Activated T-helper 9 cell treated with anti-CD3 and anti-CD28 coated beads, Interleukin-2, amount 50 U/mL, for 16 hours (primary cell): ENCODE measurements at places on chromosomes 7 and 10.

GRCh38 chr10:117543225-117544003 lies 868 bp downstream of the EMX2 start:
- no peak for DNase-seq

GRCh38 chr10:52900593-52900992 lies 128.0 kb upstream of the MBL2 start:
- no peak for DNase-seq

- DNase-seq: no peak
Measured at GRCh38 chr7:25385506-25386136, 157.3 kb upstream of the NPVF start.

DNA sequence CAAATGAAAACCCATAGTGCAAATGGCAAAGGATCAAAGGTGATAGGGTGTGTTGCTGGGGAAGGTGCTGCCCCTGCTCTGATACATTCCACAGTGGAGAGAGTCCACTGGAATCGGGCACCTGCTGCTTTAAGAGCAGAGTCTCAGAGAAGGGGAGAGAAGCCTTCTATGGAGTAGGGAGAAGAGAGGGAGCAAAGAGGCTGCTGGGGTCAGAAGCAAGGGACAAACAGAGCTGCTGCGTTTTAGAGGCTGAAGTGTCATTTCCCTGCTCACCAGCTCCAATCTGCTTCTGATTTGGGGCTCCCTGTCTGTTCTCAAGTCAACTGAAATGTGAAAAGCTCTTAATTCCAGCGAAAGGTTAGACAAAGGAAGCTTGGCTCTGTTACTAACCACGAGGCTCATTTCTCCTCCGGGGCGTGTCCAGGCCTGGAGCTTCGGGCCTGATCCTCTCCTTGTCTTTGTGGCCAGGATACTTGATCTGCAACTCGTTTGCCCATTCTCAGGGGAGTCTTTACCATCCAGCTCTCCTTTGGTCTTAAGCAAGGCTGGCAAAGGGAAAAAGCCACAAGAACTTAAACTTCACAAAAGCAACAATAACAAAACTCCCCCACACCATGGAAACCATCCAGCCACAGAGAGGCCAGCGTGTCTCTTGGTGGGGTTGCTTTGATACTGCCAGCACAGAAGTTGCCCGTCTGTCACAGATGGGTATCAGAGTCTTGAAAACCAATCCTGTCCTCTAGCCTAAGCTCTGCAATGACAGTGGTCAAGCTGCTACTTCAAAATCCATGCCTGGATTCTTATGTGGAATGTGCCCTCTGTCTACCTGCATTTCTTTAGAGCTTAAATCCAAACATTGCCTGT lies 692.6 kb downstream of the SUGCT start:
- no peak for DNase-seq

DNA sequence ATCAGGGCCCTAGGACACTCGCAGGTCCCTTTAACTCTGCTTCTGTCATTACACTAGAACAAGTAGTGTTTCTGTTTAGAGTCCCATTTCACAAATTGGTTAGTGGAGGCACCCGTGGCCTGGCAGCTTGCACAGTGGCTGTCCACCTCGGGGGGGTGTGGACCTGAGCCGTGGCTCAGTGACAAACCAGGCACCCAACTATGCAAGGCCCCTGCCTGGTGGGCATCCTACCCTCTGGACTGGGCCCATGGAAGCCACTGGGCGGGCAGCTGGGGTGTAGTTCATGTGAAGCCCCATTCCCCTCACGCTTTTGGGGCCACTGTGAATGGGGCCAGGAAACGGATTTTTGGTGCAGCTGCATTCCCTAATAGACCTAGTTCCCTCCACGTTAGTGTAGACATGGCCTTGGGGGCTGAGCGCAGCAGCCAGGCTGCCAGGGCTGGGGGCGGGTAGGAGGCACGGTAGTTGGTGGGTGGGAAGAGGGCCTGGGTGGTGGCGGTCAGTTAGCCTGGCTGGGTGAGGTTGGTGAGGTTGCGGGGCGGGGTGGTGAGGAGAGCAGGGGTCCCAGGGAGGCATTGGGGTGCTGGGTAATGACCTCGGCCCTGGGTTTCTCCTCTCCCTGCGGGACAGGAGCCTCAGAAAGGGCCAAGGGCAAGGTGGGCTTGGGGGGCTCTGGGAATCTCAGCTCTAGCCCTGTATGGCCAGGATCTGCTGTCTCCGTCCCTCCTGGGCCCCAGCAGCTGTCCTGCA lies 18.7 kb downstream of the ZNF316 start:
- DNase-seq: no peak

DNA sequence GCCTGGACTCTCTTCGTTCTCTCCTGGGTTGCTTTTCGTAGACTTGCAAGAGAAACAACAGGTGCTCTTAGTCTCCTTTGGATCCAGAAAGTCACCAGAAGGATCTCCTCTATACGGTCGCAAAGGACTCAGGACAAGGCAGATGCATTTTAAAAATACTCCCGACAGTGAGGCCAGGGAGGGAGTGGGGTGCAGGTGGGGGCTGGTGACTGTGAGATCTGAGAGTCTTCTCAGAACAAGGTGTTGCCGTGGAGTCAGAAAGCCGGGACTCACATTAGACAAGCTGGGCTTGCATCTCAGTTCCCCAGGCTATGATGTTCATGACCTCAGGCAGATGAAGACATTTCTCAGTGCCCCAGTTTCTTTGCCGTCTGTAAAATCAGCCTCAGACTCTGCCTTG lies 507.2 kb downstream of the TCERG1L start:
- no peak for DNase-seq

GRCh38 chr7:134992626-134993179 lies 6.4 kb downstream of the AGBL3 start:
- DNase-seq: no peak

- DNase-seq: no peak
Measured at GRCh38 chr10:51425431-51425830, 274.0 kb downstream of the CSTF2T start.

GRCh38 chr10:64558094-64558835 lies 1037.1 kb downstream of the REEP3 start:
- no peak for DNase-seq

- peak; percentile 10 for DNase-seq
Measured at GRCh38 chr10:103053659-103054581, 135.8 kb downstream of the CNNM2 start.

DNA sequence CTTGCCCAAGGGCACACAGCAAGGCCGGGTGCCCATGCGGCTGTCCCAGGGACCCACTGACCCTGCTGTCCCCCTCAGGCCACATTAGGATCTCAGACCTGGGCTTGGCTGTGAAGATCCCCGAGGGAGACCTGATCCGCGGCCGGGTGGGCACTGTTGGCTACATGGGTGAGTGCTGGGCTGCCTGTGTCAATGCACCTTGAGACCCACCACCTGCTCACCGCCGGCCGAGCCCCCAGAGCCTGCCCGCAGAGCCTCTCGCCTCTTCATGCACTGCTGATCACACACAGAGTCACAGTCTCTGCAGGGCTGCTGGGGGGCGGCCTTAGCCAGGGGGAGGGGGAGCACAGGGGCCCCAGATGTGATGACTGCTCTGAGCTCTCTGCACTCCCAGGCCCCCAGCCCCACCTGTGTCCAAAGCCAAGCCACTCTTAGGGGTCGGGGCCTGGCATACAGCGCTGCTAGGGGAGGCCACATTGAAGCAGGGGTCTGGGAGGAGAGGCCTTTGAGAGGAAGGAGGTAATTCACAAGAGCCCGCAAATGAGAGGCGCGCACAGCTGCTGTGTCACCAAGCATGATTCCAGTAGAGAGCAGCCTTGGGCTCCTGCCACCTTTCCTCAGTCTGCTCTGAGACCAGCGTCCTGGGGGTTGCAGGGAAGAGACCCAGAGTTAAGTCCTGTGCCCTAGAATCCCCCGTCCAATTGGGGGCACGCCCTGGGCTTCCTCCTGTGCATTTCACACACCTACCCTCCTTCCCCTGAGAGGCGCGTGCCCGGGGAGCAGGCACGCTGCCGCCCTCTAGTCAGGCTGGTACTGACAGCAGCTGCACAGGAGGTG lies 100.4 kb downstream of the RGS10 start:
- DNase-seq: no peak

- DNase-seq: no peak
Measured at GRCh38 chr7:149444287-149444686, 16.6 kb downstream of the ZNF777 start.

DNA sequence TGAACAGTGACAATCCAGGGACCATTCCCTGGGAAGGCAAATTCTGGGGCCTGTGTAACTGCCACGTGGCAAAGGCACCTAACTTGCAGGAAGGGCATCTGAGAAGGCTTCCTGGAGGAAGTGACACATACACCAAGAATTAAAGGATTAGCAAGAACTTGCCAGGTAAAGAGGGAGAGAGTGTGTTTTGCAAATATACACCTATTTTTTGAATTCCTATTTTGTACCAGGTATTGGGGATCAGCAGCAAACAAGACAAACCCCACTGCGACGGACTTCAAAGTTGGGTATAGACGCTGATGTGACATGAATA lies 206.5 kb upstream of the ZMIZ1 start:
- DNase-seq: no peak

DNA sequence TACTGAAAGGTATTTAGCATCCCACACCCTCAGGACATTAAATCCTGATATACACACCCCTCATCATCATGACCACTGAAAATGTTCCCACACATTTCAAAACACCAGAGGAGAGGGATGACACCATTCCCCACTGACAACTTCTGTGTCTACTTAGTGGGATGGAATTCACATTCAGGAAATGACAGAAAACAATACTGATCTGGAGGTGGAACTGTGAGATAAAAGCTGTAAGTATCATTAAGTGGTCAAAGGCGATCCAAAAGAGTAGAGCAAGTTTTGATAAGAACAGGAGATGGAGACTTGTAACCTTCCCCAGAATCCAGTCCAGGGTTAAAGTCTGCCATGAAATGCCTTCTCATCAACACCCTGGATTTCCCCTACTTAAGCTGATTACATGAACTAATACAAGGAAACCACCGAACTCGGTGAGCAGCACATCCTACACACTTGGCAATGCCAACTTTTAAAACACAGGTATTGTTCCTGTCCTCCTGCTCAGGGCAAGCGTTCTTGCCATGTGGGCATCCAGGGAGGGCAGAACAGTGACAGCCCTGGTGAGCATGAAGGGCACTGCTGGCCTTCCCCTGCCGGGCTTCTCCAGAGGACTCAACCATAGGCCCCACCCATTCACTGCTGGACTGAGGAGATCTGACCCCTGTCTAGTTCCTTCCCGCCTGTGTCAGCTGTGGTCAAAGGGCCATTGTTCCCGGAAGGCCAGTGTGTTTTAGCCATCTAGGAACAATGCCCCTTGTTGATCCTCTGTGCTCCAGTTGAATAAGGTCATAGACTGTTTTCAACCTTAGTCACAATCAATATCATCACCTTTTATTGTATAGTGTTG lies 85.0 kb downstream of the SGMS1 start:
- no peak for DNase-seq

GRCh38 chr7:4279216-4279615 lies 402.9 kb upstream of the FOXK1 start:
- no peak for DNase-seq

GRCh38 chr10:131909929-131910328 lies 9.1 kb downstream of the PPP2R2D start:
- DNase-seq: no peak

DNA sequence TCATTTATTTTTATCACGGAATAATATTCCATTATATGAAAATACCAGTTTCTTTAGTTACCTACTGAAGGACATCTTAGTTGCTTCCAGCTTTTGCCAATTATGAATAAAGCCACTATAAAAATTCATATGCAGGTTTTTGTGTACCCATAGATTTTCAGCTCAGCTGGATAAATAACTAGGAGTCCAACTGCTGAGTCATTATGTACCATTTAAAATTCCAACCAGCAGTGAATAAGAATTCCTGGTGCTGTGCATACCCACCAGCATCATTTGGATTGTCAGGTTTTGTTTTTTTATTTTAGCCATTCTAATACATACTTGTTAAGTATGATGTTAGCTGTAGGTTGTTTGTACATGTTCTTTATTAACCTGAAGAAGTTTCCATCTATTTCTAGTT lies 14.5 kb downstream of the FAM24B start:
- no peak for DNase-seq

DNA sequence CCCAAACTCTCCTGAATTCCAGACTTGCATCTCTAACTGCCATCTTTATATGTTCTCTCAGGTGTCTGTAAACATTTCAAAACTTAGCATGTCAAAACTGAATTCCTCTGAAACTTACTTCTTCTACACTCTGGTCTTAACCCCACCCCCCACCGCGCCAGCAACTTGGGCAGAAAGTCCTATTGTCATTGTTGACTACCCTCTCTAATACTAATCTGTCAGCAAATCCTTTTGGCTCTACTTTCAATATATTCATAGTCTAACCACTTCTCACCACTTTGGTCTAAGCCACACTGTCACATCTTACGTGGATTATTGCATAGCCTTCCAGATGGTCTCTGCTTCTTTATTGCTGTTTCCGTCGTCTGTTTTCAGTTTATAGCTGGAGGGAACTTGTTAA lies 86.6 kb downstream of the AHCYL2 start:
- DNase-seq: no peak

DNA sequence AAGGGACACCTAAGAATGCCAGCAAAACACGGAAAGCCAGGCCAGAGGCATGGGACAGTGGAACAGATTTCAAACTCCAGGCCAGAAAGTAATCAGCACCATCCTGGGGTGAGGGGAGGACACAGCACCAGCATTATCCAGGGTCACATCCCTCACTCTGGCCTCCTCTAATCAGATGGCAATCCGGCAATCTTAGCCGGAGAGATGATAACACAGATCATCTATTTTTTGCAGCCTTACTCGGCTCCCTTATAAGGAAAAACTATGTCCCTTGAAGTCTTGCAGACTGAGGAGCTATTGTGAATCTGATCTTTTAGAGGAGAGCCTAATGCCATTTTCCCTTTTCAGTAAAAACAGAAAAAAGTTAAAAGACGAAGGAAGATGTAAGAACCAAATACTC lies 16.5 kb downstream of the TRIL start:
- DNase-seq: no peak

DNA sequence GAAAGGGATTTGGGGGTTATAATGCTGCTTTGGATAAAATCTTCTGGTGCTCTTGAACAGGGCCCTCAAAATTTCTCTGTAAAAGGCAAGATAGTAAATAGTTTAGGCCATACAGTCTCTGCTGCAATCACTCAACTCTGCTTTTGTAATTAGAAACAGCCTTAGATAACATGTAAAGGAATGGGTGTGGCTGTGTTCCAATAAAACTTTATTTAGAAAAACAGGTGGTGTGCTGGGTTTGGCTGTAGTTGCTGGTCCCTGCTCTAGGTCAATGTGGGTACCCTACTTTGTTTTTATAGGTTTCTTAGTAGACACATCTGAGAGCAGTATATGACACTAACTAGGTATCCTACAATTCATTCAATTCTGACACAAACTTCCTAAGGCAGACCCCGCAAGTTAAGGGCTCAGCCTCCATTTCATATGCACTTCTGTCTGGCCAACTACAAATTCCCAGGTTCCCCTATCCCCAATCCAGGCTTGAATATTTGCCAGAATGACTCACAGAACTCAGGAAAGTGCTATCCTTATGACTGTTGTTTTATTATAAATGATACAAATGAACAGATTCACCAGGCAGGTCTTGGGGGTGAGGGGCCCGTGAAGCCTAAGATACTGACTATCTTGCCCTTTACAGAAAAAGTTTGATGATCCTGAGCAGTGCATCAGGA lies 349.9 kb downstream of the RPS24 start:
- DNase-seq: no peak

- DNase-seq: no peak
Measured at GRCh38 chr7:92783260-92784201, 52.8 kb downstream of the CDK6 start.
